ENCODE measurements at places on chromosomes 6 and 20.

DNA sequence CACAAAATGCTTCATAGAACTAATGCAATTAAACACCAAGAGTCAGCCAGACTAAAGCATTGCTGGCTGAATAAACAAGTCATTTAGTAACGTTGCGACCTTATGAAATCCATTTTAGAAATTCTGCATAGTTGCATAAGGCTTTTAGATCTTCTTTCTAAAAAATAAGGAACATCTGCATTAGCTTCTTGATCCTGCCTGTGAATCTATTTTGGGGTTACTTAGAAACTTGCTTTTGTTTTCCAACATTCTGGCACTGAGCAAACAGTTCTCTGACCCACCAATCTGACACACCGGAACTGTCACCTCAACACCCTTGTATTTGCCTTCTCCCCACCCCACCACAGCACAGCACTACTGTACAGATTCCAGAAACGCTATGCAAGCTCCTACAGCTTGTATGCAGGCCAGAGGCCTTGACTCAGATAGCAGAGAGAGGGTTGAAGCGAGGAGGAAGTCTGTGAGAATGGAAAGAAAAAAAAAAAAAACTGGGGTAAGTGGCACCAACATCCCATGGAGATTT lies 55.0 kb downstream of the KIF13A start:
- no peak for DNase-seq

- no peak for DNase-seq
Observed at GRCh38 chr6:159279790-159280277, 110.6 kb downstream of the FNDC1 start.

- no peak for DNase-seq
Observed at GRCh38 chr6:9754515-9754914, 660.4 kb downstream of the TFAP2A start.

DNA sequence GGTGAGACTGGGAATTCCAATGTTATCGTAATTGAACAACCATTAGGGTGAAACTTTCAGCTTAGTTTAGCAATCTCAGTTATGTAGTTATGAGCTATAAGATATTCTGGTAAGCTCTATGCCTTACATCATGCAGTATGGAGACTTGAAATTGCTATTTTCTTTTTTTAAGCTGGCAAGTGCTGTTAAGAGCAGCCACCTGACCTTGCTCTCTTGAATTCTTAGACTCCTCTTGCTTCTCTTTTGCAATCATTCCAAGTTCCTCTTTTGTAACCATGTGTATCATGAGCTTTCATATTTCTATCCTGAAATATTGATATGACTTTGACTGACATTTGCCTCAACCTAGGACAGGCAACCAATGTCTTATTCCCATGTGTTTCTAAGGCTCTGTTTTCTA lies 446.3 kb upstream of the SLC35B3 start:
- DNase-seq: no peak

DNA sequence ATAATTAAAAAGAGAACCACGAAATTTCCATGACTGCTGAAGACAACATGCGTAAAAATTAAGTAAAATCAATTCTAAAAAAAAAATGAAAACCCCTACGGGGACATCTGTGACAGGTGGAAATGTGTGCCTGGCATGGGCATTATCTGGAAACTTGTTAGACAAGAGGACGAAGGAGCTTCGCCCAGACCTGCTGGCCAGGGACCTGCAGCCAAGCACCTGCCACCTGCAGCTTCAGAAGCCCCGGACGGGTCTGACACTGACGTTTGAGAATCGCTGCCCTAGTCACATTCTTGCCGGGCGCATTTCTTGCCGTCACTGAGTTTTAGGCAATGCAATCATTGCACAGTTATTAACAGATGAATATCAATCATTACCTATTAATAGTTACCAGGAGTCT lies 140.3 kb downstream of the SMOC2 start:
- no peak for DNase-seq

GRCh38 chr6:138410972-138411880 lies 7.2 kb downstream of the HEBP2 start:
- no peak for DNase-seq

- no peak for DNase-seq
Observed at GRCh38 chr6:36839749-36840431, 646 bp upstream of the CPNE5 start.

DNA sequence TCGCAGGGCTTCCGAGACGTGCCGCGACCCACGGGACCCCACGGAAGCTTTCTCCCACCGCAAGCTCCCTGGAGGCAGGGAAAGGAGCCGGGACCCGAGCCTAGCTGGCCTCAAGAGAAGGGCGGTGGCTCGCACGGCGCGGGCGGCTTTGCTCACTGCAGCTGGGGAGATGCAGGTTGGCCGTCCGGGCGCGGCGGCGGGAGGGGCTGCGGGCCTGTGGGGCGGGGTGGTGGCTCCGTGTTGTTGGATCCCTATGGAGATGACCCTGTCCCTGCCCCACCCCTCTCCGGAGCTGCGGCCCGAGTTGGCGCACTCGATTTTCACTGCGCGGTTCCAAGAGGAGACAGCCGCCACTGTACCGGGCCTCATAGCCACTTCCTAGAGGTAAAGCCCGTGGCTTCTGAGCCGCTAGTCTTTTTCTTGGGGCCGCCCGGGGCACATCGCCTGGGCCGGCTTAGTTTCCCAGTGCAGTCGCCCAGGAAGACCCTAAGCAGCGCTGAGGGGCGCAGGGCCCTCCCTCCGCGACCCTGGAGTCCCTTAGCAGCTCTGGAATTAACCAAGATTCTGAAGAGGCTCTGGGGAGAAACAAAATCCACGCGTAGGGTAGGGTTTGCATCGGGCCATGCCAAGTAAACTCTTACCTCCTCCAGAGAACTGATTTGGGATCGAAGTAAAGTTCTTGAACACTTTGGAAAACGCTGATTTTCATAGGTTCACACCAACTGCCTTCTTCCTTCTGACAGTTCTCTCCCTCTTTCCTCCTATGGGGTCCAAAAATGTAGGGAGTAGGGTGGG lies at the start of gene ECT2L:
TSS of gene ECT2L (plus strand) at position 279 of the 795 bp plus-strand sequence. CDS start 17,188 bp downstream, outside the sequence.
- DNase-seq: no peak

DNA sequence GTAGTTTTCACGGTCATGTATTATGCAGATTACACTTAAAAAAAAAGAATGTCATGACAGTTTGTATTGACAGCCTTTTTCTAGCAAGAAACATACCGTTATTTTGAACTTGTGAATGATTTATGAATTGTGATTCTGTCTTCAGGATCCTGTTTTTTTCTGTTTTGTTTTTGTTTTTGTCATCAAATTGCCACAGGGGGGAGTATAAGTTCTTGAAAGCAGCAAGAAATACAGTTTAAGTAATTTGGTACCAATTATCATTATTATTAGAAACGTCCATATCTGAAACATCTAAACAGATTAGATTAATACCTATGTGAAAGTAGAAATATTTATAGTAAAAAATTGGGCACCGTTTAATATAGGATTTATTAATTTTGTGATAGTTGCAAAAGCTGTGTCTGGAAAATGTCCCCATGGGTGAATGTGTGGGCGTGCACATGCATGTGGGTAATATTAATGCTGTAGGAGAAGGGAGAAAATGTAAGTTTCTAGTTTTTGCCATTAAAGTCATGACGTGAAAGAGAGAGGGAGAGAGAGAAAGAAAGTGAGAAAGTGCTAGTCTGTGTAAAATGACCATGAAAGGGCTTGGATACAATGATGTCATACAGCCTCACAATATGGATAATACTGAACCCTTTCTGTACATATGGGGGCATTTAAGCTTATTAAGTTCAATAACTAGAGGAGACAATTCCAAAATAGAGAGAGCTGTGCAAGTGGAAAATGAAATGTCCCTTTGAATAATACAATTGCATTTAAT lies 9.4 kb upstream of the CCN2 start:
- DNase-seq: no peak

DNA sequence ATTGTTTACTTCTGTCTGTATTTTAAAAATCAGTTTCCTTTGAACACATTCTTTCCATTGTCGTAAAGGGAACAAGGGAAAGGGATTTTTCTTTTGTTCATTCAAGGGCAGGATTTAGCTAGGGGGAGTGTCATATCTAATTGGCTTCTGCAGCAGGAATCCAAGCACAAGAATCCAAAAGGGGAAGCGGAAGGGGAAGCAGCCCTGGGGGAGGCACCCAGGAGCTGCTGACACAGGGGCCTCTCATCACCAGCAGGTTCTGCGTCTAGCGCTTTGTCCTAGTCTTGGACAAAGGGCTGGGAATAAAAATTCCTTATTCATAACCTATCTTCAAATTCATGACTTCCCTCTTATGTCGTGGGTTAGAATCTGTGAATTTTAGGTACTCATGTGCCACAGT lies 13.7 kb downstream of the RIPK1 start:
- no peak for DNase-seq

- DNase-seq: no peak
Observed at GRCh38 chr6:137912813-137913212, 45.8 kb downstream of the TNFAIP3 start.

DNA sequence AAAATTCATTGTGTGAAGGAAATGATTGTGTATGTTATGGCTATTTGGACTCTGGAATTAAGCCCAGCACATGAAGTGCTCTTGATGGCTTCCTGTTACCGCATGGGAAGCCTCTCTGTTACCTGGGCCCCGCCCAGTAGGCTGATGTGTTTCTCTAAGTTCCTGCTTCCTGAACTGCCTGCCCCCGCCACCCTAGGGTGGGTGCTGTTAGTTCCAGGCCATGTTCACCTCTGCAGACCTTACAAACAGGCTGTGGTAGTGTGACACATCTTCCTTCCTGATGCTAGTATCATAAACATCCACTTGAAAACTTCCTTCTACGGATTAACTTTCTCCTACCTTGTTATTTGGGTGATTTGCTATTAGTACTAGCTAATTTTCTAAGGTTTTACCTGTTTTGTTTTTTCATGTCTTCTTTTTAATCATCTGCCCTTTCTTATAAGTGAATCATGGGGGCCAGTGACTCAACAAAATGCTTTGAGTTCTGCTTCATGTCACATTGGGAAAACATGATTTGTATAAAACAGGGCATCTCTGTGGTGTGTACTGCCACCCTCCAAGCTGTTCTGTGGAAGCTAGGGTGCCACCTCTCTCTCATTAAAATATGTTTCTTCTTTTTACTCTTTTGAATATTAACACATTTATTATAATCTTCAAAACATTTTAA lies 40.6 kb downstream of the SH3BGRL2 start:
- DNase-seq: no peak

- DNase-seq: no peak
Observed at GRCh38 chr6:3119040-3119723, 671 bp downstream of the BPHL start.

DNA sequence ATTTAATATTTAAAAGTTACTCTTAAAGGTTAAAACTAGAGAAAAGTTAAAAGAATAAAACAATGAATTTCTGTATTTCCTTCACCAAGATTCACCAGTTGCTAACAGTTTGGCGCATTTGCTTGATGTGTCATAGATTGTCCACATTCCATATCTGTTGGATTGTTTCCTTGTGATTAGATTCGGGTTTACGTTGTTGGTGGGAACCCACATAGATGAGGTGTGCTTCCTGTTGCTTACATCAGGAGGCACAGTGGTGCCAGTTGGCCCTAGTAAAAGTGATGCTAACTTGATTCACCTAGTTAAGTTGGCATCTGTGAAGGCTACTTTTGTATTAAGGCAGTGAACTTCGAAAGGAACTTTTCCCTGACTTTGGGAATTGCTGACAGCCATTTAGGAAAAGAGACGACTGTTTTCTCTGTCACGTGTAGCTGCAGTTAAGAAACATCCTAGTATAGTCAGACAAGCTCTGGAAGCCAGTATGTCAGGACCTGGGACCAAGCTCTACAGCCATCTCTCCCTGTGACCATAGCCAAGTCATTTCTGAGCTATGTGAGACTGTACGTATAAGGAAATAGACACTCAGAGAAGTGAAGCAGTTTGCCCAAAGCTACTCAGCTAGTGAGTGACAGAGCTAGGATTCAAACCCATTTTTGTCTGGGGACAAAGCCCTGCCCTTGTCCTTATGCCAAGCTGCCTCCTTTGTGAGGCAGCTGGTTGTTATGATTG lies 49.0 kb downstream of the PPARD start:
- no peak for DNase-seq

GRCh38 chr6:161651949-161652348 lies 378.1 kb upstream of the AGPAT4 start:
- no peak for DNase-seq
